ENCODE measurements at places on chromosomes 2 and 18.

- DNase-seq, result no peak
These were observed 50.9 kb downstream of the MYCN start for GRCh38 chr2:15991231-15991630.

DNA sequence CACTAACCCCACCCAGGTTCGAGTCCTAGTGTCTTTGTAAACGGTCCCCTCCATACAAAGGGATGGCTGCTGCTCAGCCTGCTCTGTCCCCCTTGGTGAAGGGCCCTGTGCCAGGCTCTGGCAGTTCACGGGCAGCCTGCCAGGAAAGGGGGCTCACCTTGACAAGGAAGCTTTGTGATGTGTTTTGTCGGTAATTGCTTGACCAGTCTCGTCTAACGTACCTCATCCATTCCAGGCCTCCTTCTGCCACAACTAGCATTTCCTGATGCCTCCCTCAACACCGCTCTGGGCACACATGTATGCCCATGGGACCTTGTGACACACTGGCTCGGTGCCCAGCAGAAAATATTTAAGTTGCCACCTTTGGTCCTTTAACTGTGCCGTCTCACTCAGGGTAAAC is 171.9 kb downstream of the KLHL29 start:
- no peak for DNase-seq

DNA sequence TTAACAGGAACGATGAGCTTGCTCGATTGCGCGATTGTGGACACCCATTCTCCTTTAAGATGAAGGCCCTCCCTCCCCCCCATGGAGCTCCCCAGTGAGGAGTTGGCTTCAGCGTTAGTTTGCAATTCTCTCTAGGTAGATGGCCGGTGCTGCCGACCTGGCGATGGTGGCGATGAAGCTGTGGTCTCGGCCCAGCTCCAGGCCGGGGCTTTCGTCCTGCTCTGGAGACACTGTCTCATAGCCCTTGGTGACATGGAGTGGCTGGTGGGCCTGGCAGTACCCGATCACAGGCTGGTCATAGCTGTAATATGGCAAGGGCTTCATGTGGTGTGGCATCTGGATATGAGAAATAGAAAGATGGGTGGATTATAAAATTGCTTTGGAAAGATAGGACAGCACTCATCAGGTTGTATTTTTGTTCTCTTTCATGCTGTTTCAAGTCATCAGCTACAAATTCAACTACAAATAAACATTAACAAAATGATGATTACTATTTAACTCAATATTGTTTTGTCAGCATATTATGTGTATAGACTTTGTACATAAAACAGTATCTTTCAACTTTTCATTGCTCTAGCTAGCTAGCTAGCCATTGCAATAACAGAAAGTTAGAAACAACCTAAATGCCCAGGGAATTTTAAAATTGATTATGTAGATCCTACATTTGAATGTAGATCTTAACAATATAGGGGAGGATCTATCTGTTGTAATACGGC is 773.4 kb downstream of the LRRTM4 start:
- no peak for DNase-seq

DNA sequence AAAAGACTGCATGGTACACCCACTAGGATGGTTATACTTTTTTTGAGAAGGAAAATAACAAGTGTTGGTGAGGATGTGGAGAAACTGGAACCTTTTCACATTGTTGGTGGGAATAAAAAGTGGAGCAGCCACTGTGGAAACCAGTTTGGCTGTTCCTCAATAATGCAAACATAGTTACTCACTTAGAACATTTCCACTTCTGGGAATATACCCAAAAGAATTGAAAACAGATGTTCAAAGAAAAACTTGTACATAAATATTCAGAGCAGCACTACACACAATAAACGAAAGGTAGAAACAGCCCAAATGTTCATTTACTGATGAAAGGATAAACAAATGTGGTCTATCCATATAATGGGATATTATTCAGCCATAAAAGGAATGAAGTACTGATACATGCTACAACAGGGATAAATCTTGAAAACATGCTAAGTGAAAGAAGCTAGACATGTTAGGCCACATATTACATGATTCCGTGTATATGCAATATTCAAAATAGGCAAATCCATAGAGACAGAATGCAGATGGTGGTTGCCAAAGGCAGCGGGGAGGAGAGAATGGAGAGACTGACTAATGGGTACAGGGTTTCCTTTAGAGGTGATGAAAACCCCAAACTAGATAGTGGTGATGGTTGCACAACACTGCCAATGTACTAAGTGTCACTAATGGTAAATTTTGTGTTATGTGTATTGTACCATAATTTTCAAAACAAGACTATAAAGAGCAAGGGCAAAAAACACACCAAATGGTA is 20.9 kb upstream of the LMAN1 start:
- peak; percentile 41 for DNase-seq

DNA sequence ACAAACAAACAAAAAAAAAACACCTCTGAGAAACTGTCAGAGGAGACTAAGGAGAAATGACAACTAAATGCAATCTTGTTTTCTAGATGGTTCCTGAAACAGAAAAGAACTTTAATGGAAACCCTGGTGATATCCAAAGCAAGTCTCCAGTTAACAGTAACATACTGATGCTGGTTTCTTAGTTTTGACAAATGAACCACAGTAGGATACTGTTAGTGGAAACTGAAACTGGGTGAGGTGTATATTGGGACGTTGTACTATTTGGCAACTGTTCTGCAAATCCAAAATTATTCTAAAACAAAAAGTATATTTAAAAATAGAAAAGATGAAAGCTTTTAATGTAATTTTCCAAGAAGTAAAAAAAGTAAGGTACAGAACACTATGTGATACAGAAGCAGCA is 11.4 kb downstream of the SESTD1 start:
- no peak for DNase-seq

- no peak for DNase-seq
These were observed 159.0 kb upstream of the CCDC195 start for GRCh38 chr2:224875153-224875552.

- DNase-seq, result no peak
These were observed 8.2 kb downstream of the ADAM17 start for GRCh38 chr2:9547262-9547991.

DNA sequence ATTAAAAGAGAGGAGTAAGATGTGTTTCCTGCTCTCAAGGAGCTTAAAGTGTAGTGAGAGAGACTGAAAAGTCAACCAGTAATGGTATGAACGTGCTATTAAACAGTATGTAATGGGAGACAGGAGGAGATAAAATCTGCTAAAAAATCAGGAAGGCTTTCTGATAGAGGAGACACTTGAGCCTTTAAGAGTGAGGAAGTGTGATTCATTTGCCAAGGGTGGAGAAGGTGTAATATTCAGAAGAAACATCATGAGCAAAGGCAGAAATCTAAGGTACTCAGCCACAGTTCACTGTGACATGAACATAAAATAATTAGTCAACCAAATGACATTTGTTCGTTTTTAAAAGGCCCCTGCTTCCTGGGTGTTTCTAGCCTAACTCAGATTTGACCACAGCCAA is 137.8 kb upstream of the SKOR2 start:
- no peak for DNase-seq

DNA sequence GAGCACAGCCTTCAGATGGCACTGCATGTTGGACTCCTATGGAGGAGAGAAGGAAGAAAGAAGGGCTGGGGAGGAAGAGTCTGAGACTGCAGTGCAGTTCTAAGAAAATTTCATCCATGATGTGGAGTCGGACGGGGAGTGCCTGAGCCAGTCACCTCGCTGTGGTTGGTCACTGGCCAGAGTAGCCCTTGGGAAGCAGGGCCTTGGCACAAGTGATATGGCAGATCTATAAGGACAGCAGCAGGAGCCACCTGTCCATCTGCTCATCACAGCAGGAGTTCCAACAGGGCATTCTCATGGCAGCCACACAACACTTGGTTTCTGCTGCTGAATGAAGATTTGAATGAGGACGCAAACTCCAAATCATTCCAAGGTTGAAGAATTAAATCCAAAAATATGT is 314.8 kb downstream of the CYP26B1 start:
- DNase-seq, result no peak

DNA sequence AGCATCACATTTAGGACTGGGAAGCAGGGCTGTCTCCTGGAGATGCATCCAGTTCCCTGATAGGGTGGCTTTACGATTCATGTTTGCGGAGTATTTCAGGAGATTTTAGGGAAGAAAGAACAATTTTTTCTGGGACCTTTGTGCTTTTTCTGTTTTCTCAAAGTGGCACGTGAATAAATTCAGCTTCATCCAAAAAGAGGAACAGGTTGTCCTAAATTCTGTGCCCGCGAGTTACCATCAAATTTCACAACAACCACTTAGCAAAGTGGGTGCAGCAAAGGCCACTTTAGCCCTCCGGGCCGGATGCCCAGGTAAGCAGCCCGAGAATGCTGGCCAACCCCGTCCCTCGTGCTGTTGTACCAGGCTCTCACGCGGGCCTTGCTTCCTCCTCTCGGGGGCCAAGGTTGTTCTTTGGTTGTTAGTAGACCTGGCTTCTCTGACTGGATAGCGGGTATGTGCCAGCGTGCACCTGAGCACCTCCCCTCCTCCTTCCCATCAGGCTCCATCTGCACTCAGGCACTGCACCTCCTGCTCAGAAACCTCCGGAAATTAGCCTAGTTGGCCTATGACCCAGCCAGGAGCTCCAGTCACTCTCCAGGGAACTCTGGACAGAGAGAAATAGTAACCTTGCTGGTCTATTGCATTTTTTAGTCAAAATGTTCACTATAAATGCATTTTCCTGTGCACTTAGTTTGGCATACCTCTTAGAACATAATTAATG is 83.0 kb downstream of the CMPK2 start:
- DNase-seq, result no peak

DNA sequence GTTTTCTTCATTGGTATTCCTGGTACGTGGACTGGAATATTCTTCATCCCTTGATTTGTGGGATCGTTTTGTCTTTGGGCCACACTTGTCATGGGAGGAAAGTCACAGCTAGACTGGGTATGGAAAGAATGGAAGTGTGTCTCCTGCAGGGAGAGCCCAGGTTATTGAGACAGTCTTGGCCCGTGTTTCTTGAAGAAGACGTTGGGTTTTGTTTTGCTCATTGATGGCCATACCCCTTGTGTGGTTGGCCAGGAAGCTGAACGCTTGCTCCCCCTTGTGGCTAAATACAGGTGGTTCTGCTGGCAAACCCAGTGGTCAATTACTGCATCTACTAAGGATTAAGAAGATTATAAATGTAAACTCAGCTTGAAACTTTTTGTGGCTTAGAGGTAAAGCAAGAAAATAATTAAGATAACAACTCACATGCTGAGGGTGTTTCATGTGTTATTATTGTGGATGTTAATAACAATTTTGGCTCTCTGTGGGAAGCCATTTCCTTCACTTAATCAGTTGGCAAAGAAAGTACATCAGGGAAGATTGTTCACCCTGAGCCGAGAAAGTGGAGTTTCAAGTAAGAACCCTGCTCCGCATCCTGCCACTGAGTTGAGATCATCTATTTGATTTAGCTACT is 91.8 kb downstream of the NEDD4L start:
- peak; percentile 15 for DNase-seq

DNA sequence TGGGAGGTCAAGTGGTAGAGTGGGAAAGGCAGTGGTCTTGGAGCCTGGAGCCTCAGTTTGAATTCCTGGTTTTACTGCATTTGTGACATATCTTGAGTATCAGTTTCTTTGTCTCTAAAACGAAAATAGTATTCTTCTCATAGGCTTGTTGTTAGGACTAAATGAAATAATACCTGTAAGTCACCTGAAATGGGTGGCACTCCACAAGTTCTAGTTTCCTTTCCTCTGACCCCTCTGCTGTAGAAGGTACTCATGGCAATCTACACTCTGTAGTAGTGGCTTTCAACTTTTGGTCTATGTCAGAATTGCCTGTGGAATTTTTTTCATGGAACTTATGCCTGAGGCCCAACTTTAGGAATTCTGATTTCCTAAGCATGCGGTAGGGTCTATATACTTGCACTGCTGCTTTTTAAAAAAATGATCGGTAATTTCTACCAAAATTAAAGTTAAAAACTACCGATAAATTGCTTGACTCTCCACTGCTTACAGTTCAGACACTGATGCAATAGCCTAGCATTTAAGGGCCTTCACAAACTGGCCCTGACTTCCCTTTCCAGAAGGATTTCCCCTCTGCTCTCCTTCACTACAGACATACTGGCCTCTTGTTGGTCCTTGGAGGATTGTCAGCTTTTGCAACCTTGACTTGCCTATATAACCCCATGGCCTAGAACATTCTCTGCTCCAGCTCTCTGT is 47.2 kb downstream of the PLEK start:
- DNase-seq, result no peak

- DNase-seq, result no peak
These were observed 843.2 kb downstream of the LRRTM4 start for GRCh38 chr2:76679025-76679396.

GRCh38 chr2:236959876-236960275 is 125.8 kb upstream of the COPS8 start:
- DNase-seq, result no peak

- no peak for DNase-seq
These were observed 58.4 kb downstream of the PDE1A start for GRCh38 chr2:182368446-182368845.

GRCh38 chr2:207796585-207797350 is 27.1 kb upstream of the FZD5 start:
- no peak for DNase-seq

DNA sequence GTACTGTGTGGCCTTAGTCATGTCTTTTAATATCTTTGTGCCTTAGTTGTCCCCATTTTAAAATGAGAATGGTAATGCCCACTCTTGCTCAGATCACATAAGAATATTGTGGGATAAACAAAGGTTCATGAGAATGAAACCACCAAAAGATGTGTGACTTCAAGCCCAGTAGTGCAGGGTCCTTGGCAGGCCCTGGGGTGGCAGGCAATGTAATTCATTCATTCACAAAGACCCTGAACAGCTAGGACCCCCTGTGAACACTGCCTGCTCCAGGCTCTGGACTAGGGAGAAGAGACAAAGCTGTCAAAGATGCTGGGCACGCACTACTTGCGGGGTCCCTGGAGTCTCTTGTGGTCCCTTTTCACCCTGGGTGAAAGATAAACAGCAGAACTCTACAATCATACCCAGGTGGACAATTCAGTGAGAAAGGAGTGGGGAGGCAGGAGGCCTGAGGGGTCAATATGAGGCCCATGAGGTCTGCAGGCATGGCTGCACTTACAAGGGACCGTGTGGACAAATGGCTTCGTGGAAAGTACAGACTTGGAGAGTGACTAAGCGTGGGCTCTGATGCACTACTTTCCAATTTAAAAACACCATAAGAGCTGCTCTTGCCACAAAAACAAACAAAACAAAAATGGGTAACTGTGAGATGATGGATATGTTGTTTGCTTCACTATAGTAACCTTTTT is 136.1 kb downstream of the SMAD7 start:
- DNase-seq, result no peak

Data from fibroblast of skin of left biceps (primary cell).